ENCODE measurements at places on chromosomes 2 and 18.

- DNase-seq = no peak
These were observed 150.7 kb upstream of the KLF7 start for GRCh38 chr2:207316484-207316883.

- DNase-seq = no peak
These were observed 38.4 kb upstream of the PAPOLG start for GRCh38 chr2:60717691-60718090.

- no peak for DNase-seq
These were observed 81.1 kb downstream of the SETBP1 start for GRCh38 chr18:44761812-44762211.

GRCh38 chr2:61368687-61369665 is 101.9 kb downstream of the USP34 start:
- no peak for DNase-seq

DNA sequence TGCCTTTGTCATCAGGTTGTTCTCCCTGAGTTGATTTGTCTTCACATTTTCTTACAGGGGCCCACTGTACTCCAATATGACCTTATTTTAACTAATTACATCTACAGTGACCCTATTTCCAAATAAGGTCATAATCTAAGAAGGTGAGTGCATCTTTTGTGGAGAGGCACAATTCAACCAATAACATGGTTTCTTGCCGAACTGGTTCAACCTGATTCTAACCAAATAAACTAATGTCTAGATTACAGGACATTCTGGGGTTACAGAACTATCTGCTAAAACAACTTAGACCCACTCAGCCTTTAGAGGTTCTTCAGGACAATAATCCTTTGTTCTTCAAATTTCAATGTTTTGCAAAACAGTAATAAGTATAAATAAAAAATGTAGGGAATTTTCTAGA is 496.5 kb upstream of the SOX11 start:
- no peak for DNase-seq

- DNase-seq = no peak
These were observed 2.6 kb downstream of the KDM3A start for GRCh38 chr2:86443631-86444350.

DNA sequence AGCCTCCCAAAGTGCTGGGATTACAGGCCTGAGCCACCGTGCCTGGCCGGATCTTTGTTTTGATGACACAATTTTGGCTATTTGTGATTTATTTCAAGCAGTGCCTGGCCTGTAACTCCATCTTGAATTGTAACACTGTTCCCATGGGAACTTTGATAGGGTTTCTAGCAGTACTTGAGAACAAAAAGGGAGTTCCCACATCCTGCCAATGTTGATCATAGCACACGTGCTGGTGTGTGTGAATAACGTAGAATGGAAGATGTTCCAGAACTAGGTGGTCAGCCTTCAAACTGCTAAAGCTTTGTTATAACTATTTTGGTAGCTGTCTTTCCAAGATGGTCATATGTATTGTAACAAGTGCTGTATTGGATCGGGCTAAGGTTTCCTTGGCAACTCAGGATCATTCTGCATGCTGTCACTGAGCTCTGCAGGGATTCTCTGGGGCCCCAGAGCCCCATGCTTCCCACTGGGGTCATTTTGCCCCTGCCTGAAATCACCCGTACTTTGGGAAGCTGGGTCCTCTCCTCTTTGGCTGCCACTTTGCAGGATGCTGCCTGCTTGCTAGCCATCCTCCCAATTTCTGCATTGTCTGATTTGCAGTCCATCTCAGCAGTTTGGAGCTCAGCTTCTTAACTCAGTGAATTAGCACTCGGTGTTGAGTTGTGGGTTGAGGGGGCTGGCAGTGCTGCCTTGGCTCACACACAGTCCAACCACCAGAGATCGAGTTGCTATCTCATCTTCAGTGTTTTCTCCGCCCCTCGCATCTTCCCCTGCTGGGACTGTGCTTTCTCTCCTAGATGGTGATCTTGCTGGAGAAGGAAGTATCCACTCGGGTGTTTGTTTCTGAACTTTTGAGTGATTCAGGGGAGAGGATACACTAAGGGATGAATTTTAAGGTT is 26.8 kb downstream of the SH3RF3 start:
- DNase-seq = no peak

GRCh38 chr2:34423301-34423700 is 824.2 kb upstream of the FAM98A start:
- DNase-seq = no peak

DNA sequence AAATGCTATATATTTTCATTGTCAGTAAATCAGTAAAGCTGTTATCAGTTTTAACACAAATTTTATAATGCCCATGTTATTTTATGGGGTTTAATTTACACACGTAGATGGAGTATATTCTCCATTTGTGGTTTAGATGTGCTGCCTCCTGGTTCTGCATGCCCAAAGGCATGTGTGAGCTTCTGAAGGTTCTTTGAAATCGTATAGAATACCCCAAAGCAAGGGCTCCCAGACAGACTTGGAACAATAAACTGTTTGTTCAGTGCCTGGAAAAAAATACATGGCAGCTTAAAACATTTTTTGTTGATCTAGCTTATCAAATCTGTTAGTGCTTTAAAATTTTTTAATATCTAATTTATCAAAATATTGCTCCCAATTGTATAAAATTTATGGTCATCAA is 150.4 kb downstream of the GPD2 start:
- no peak for DNase-seq

DNA sequence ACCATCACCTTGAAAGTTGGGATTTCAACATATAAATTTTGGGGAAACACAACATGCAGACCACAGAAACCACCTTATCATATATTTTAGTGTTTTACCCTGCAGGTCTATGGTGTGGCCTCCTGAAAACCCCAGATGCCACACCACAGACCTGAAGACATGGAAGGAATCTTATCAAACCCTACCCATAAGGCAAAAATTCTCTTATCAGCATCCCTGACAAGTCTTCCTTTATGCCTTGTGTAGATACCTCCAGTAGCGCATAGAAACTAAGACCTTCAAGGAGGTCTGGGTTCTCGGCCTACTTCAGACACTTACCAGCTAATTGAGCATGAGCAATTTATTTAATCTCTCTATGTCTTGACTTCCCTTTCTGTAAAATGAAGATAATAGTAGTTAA is 59.1 kb upstream of the SLC14A2 start:
- no peak for DNase-seq

- no peak for DNase-seq
These were observed 472.9 kb downstream of the PTPRM start for GRCh38 chr18:8040021-8040420.

DNA sequence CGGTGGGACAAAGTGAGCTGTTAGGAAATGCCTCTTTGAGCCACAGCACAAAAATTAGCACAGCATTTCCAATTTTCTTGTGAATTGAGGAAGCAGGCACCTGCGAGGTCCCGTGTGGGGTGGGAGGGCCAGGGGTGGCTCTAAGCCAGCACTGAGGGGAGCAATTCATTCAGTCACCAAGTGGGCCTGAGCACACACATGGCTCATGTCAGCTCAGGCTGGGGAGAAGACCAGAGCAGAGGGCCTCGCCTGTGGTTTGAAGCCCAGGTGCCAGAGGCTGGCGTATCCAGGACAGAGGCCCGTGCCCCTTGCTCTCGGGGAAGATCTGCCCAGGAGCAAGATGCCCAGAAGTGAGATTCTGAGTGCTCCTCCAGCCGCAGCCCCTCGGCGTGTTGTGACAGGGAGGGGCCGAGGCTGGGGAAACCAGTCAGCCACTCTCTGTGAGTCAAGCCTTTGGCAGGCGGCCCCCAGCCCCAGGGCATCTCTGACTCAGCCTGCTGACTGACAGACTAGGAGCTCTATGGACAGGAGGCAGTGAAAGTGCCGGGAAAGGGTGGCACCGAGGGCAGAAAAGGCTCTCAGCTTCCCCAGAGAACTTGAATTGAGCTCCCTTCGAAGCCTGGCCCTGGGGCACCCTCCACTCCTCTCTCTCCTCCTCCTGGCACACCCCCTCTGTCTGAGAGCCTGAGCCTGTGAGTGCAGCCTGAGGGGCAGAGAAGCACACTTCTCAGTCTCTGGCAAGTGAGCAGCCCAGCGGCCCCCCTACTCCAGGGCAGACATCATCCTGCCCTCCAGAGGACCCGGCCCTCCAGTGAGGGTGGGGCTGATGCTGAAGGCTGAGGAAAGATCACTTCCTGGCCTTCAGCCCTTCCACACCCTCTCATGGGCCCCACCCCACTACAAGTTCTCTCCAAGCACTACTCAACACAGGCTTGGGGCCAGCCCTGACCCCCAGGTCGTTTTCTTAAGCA is 32.3 kb downstream of the CYP26B1 start:
- no peak for DNase-seq

DNA sequence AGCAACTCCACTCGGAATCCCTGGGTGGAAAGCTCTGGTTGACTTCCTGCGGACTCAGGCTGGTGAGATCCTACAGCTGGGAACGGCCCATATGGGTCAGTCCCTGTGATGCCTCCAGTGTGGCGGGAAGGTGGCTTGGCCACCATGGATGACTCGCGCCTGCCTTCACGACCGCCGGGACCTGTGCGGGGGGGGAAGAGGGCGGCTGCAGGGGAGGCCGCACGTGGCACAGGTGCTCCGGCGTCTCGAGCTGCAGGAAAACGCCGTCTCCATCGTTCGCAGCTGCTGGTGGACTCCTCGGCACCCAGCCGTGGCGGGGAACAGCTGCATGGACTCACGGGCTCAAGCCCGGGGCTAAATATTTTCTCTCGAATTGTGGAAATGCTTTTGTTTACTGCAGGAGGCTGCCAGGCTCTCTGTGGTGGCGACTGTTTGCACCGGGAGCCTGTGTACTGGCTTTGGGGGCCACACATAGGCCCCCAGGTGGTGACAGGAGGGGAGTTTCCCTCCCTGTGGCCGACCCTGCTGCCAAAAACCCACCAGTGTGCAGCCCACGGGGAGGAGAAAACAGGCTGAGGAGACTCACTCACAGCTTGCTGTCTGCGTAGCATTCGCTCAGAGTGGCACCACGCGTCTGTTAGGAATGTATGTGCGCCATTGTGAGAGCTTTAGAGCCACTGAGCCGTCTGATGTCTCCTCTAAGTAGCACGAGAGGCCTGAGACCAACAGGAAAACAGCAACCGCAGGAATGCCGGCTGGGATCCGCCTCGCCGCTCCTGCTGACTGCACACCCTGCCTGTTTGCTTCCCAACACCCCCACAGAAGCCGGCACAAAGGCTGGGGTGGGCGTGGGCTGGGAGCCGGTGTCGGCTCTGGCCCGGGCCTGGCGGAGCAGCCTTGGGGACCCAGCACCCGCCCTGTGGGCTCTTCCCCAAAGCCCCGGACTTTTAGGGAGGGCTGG is 89.2 kb downstream of the NFATC1 start:
- DNase-seq = no peak

GRCh38 chr2:168426861-168427260 is 29.2 kb upstream of the CERS6 start:
- no peak for DNase-seq

DNA sequence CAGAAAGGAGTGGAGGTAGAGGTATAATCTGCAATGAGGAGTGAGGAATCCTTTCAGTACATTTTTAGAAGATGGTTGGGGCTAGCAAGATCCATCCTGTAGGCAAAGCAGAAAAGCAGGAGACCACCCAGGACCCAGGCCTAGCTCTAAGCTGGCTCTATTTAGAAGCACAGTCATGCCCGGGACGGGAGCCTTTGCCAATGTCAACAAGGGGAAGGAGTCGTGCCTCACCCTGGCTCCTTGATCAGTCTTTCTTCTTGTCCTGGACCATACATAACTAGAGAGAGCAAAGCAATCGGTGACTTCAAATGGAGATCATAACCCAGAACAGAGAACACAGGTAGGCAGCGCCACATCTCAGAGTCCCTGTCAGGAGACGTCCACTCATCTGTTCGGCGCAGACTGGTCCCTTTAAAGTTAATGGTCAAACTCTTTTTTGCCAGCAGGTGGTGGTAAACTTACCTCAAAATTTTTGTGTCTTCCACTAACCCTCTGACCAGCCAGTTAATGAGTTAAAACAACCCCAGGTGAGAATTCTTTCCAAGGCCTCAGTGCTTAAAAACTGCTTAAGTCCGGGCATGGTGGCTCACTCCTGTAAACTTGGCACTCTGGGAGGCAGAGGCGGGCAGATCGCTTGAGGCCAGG is 8.0 kb downstream of the MC5R start:
- no peak for DNase-seq

DNA sequence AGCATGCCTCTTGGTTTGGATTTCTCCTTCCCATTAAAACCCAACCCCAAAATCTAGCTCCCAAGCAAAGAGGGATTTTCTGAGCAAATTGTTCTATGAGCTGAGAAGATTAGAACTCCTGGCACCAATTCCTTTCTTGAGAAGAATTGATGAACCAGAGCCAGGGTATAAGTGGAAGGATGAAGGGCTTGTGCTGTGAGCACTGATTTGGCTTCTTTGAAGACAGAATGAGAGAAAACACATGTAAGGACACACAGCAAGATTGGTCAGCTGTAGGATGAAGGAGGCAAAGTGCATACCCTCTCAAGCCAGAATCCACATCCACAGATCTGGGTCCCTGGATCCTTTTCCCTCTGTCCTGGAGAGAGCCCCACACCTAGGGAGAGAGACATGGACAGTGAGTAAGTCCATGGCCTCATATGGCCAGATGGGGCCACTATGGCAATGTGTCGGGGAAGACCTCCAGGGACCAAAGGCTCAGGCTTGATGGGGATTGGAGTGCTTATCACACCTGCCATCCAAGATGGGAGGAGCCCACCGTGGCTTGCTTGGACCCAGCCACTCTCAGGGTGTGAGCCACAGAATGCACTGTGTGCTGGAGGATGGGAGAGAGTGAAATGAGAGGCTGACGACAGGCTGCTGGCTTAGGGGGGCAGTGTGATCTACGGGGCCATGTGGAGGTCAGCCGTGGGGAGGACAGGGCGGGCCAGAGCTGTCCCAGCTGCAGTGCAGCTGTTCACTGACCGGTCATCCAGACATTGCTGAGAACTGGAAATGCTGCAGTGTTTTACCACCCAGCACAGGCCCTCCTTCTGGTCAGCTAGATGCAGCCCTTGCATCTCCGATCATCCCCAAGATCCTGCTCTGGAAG is 339.8 kb downstream of the CYP26B1 start:
- DNase-seq = no peak

GRCh38 chr2:140154706-140155105 is 1374.5 kb upstream of the NXPH2 start:
- no peak for DNase-seq

- DNase-seq = no peak
These were observed 577 bp upstream of the TANC1 start for GRCh38 chr2:158967731-158968395.

GRCh38 chr2:240524963-240525718 is 32.6 kb downstream of the ANKMY1 start:
- no peak for DNase-seq

Measured in activated B cell treated with CpG ODN at 0.5 μM for 24 hours (primary cell).